Upper lobe of left lung (tissue), 6 donors: ENCODE measurements at places on chromosomes 12 and 14. TPM values are rescaled to one million over a fixed set of nuclear protein-coding genes. Genes with fewer than 3 reads are reported as not detected.

KRT3 gene
- not detected for total RNA-seq

PDE3A gene
- 3.3 TPM for total RNA-seq

C12orf54 gene
- not detected for total RNA-seq

DNA sequence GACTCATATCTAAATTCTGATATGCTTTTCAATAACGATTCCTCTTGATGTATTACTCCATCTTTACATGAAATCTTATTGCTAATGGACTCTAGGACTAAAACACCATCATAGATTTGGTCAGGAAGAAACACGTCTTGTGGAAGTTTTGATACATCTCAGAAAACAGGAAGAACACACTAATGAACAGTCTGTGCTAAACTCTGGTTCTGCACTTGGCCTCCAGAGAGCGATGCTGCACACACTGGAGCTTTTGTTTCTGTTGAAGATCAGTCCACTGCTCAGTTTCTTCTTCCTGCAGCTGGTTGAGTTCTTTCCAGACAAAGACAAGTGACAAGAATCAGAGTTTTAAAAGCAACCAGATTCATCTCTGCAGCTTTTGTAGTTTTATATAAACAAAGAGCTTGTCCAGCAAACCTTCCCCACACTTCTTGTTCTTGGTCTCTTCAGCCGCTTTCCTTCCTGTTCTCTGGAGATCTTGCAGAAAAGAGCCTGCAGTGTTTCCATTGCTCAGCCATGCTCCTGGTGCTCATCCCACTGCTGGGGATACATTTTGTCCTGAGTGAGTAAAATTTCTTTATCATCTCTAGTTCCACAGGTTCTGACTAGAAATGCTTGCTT is 229.1 kb upstream of the OR4E1 start:
- DNase-seq: no peak

DNA sequence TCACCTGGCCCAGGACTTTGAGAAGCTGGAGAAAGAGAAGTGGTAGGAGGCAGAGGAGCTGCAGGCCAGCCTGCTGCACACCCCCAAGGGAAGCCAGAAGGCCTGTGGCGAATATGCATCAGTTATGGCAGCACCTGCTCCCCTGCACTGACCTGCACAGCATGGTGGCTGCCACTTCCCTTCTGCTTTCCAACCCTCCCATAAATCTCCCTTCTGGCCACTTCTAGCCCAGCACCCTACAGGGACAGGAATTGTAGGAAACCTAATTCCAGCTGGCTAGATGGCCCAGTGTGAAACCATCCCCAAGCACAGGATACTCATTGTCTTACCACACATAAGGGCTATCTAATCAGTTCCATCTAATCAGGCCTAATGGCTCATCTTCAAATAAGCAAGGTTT is 136.3 kb downstream of the TBX3 start:
- no peak for DNase-seq

GRCh38 chr12:8890313-8891085 is 23.8 kb upstream of the PHC1 start:
- no peak for DNase-seq

GRCh38 chr12:131827961-131828534 is at the start of gene MMP17:
MMP17 (plus strand) TSS chr12:131828393; CDS start chr12:131828495, 102 bp downstream.
- peak; percentile 45 for DNase-seq

DNA sequence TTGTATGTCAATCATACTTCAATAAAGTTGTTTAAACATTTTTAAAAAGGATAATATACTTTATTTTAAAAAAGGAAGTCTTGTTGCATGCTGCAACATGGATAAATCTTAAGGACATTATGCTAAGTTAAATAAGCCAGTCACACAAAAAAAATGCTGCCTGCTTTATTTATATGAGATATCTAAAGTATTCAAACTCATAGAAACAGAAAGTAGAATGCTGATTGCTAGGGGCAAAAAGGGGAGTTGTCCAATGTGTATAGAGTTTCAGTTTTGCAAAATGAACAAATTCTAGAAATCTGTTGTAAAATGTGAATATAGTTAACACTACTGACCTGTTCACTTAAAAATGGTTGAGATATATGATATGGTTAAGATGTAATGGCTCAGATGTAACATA is 8.7 kb downstream of the KLRC4 start:
- no peak for DNase-seq

GRCh38 chr12:4044101-4044500 is 170.9 kb upstream of the PARP11 start:
- no peak for DNase-seq
